ENCODE measurements at places on chromosomes 3 and 15. TPM values are rescaled to one million over a fixed set of nuclear protein-coding genes. Genes with fewer than 3 reads are reported as not detected.

The CAND2 gene
- total RNA-seq: 4.3 TPM

The ZNF80 gene
- total RNA-seq: 2.5 TPM

The ASB14 gene
- not detected for total RNA-seq

The MCTP2 gene
- total RNA-seq: 14.9 TPM

The SLC22A14 gene
- total RNA-seq: not detected

The TCAIM gene
- 19.5 TPM for total RNA-seq

The STARD9 gene
- total RNA-seq: 13.7 TPM

DNA sequence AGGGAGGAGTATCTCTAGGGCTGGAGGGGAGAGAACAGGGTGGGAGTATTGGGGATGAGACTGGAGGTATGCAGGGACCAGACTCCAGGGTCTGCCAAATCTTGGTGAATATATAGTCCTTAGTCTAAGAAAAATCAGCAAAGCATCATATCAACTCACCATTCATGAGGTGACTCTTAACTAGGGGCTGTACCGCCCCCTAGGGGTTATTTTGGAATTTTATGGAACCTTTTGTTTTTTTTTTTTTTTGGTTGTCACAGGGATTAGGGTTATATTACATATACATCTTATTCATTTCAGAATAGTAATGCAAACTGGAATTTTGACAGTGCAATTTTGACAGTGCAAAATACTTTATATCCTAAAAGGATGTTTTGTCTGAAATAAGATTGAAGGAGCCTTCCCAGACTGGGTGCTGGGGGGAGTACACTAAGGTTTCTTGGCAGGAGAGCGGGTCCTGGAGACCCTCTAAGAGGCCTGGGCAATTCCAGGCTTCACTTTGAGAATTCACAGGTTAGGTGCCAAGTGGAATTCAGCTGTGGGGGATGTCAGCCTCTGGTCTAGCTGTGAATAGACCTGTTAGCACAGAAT, 7.5 kb downstream of the CMTM7 start:
- DNase-seq: peak; percentile 74

GRCh38 chr3:50245831-50246516, 10.0 kb downstream of the GNAI2 start:
- peak; percentile 97 for DNase-seq

- no peak for DNase-seq
Measured at GRCh38 chr3:132595014-132595413, 2.1 kb upstream of the ACKR4 start.

DNA sequence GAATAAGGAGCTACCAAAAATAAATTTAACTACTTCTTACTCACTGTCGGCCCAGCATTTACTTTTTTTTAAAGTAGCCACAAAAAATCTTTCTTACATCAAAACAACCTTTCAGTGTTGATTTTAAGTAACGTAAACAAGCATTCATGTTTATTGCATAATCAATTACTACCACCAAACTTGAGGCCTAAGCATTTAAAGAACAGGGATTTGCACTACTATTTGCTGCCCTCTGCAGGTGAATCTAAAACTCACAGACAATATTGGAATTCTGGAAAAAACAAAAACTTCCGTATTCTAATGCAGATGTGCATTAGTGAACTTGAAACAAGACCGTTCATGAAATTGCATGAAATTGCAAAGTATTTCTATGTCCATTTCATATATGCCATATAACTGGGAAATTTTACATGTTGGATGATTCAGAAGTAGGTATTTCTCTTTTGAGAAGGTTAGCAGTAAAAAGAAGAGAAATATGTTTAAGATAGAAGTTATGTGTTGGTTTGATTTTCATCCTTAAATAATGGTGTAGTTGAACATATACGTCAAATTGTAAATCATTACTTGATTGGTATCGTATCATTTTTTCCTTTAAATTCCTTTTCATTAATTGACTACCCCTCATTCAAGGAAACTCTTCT, 55.6 kb downstream of the CGGBP1 start:
- DNase-seq: no peak

DNA sequence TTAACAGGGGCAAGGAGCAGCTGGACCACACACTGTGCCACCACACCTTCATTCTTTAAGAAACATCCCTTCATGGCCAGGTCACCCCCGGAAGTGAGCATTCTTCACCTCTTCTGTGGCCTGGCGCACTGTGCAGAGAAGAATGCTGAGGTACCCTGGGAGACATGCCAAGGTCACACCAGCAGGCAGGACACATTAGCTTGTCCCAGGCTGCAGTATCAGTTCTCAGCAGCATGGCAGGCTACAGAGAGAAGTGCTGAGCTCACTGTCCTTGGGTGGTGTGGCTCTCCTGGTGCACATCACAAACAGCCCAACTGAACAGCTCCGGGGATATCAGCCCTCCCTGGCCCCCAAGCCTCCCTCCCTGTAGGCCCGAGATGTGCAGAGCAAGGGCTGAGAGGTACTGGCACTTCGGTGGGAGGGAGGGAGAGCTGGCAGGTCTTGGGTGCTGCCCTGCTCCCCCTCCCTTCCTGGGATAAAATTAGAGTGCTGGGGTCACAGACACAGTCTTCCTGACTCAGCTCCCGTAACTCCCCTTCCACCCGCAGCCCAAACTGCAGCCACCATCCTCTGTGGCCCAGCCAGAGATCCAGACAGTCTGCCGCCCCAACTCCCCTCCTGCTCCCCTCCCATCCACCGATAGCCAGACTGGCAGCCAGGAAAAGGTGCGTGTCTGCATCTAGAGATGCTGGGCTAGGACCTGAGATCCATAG, 13.4 kb downstream of the SEMA7A start:
- no peak for DNase-seq

DNA sequence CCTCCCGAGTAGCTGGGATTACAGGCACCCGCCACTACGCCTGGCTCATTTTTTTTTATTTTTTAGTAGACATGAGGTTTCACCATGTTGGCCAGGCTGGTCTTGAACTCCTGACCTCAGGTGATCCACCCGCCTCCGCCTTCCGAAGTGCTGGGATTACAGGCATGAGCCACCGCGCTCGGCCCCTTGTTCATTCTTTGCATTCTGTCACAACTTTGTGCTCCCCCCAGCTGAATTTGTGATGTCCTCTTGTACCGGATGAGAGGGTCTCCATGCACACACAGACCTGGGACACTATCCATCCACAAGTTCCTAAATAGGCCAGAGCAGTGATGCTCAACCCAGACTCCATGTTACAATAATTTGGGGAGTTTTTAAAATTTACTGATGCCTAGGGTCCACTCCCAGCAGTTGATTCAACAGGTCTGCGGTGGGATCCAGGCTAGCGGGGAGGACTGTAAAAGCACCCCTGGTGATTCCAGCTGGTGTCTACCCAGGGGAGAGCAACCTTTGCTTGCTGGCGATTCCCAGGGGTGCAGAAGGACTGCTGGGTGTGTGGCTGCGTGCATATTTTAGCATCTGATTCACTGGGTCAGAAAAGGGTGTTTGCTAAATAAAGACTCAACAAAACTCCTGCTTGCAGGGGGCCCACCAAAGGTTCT, 1.0 kb downstream of the RASSF1 start:
- DNase-seq: no peak

GRCh38 chr3:96931119-96931862, 116.9 kb downstream of the EPHA6 start:
- no peak for DNase-seq

GRCh38 chr3:143103652-143104051, 15.9 kb upstream of the CHST2 start:
- no peak for DNase-seq

DNA sequence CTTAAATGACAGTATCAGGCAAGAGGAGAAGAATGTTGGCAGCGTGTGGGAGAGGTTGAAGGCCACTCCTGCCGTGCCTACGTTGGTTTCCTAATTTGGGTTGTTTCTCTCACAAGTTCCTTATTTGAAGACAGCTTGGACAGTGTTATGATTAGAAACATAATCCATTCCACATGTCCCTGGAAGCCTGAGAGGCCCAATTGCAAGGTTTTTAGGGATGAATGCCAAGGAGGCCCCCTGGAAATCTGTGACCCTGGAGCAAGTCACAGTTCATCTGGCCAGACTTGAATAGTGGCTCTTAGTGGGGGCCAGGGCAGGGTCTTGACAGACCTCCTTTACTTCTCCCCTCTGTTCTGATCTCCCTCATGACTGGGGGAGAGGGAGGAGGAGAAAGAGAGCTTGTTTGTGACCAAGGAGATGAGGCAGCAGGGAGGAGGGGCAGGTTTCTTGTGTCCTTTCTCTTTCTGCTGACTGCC, 584.4 kb upstream of the TBL1XR1 start:
- no peak for DNase-seq

- no peak for DNase-seq
Measured at GRCh38 chr15:57195326-57195725, 181.0 kb upstream of the CGNL1 start.

GRCh38 chr3:127104586-127104985, 88.3 kb upstream of the PRR23E start:
- DNase-seq: no peak

DNA sequence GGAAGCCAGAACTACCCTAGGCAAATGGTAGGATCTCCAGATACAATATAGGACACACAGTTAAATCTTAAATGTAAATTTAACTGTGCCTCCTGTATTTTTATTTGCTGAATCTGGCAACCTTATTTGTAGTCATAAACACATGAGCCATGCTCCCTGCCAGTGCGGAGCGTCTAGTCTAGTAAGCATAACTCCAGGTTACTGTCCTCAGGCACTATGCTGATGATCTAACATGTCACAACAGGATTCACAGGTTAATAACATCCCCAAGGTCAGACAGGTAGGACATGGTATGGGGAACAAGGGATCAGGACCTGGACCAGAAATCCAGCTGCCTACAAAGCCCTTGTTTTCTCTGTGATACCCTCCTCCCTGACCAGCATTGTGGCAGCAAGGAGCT, 305.1 kb downstream of the CACNA2D3 start:
- no peak for DNase-seq

DNA sequence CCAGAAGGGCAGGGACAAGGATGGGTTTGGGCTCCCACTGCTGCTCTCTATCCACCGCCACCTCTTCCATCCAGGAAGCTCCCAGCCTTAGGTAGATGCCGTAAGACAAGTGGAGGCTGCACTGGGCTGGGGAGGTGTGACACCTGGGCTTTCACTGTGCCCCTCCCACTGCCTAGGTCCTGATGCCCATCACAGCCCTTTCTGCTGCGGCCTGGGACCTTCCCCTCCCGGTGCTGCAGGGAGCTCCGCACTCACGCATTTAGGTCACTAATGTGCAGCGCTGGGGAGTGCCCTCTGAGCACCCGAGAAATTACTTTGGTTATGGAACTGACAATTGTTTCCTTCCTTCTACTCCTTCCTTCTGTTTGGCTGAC, 850 bp downstream of the LTF start:
- no peak for DNase-seq

DNA sequence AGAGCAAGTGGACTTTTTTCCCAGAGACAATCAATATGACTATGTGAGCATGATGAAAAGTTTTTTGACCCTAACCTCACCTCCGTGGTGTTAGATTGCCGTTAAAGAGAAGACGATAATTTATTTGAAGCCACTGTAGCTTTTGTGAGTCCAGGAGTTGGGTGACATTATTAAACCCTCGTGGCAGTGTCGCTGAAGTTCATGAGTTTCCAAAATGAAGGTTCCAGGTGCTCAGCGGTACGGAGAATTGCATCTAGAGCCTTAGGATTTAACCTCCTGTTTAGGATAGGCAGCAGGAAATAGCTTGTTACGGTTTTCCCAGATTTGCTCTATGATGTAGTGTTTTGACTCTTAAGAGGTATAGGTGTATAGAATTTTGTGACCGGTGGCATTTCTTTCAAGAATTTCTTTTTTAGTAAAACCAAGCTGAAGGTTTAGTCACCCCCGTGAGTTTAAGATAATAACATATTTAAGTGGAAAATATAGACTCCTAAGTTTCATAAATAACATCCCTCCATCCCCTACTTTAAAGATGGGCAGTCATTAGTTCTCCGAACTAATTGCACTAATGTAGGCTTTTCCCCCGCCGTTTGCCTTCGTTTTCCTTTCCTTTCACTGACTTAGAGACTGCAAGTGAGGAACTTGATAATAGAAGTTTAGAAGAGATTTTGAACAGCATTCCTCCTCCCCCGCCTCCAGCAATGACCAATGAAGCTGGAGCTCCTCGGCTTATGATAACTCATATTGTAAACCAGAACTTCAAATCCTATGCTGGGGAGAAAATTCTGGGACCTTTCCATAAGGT, 2.0 kb downstream of the SMC4 start:
- DNase-seq: peak; percentile 10

- DNase-seq: no peak
Measured at GRCh38 chr3:134480546-134480945, 5.2 kb downstream of the ANAPC13 start.

GRCh38 chr15:75063889-75064288, 40.5 kb downstream of the PPCDC start:
- DNase-seq: no peak

DNA sequence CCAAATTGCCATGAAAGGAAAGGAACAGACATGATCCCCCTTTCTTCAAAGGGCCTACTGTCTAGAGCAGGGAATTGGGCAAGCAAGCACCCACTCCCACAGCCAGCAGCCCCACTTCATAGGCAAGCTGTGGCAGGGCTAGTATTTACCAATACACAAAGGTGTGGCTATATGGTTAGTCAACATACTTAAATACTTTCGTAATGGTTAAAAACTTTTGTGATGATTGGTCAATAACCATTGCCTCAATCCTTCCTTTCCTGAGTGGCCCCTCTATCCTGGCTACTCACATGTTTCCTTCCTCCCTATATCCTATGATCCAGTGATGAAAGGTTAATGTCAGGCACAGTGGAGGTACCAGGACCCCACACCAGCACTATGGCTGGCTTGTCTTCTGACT, 30.1 kb upstream of the ARL8B start:
- no peak for DNase-seq

GRCh38 chr3:59189526-59189925, 139.7 kb upstream of the CFAP20DC start:
- DNase-seq: no peak

GRCh38 chr3:12541625-12542024, 3.7 kb downstream of the MKRN2OS start:
- DNase-seq: no peak

- no peak for DNase-seq
Measured at GRCh38 chr3:31025541-31025940, 131.1 kb upstream of the GADL1 start.
